Activated naive CD4-positive, alpha-beta T cell treated with anti-CD3 and anti-CD28 coated beads, Interleukin-2, amount 50 U/mL, for 16 hours (primary cell): ENCODE measurements at places on chromosomes 2 and 18.

DNA sequence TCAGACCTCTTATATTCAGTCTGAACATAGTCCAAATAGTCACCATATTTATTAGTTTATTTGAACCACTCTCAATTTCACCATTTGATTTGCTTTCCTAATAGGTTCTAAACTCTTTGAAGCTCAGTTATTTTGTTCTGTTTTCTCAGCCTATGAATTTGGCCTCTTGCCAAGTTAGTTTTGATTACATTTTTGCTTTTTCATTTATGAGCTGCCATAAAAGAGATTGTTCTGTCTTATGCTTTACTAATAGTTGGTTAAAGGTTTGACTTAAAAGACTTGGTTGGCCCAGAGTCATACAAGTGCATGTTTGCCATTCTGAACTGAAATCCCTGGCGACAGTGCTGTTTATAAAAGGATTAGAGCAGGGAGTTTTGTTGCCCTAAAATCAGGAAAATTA, 85.9 kb upstream of the RANBP2 start:
- DNase-seq = no peak

DNA sequence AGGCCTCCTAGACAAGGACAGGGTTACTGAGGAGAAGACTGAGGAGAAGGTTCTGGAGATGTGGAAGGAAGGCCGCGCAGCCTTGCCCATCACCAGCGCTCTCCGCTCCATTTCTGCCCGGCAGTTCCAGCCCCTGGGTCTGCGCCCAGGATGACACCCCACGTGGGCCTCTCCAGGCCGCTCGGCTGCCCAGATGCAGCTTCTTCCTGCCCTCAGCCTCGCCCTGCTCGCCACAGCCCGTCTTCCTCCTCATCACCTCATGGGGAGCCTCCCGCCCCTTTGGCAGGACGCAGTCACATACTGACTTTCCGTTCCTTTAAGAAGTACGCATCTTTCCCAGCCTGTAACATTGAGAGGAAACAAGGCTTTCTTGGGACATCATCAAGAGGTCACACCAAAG, 37.1 kb downstream of the SNTG2 start:
- DNase-seq = no peak

DNA sequence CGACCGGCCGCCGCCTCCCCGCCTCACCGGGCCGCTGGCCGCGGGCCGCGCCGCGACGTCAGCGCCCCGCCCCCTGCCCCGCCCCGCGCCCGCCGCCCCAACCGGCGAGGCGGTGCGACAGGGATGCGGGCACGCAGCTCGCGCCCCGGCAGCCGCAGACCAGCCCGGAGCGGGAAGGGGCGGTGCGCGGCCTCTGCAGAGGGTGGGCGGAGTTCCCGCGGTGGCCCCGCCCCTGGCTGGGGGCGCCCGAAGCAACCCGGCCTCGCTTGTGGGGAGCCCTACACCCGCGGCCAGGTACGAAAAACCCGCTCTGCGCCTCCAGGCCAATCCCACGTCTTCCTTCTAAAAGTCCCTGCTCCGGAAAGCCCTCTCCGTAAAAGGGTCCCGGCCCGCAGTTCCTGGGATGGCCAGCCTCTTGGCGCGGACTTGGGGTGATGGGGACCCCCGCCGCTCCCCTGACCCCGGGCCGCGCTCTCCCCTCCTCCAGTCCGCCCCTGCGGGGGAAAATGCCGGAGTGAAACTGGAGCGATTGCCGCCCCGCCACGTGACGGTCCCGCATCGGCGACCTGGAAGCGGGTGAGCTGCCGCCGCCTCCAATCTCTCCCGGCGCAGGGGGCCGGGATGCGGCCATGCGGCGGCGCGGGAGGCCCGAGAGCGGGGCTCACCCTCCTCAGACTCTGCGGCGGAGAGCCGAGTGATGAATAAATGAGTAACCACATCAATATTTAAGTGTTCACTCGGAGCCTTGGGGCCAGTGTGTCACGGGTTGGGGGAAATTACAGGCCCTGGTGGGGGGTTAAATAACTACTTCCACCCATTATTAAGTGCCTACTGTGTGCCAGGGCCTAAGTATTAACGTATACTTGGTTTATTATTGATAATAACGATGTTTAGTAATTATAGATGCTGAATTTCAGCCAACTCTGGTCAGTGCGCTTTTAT, at the start of gene RAB11FIP5:
RAB11FIP5 (minus strand) TSS at position 36 of the 942 bp plus-strand sequence. CDS start 171 bp downstream, outside the sequence.
- DNase-seq = peak; percentile 81

GRCh38 chr2:178324077-178324476, 126.9 kb downstream of the PRKRA start:
- DNase-seq = no peak

DNA sequence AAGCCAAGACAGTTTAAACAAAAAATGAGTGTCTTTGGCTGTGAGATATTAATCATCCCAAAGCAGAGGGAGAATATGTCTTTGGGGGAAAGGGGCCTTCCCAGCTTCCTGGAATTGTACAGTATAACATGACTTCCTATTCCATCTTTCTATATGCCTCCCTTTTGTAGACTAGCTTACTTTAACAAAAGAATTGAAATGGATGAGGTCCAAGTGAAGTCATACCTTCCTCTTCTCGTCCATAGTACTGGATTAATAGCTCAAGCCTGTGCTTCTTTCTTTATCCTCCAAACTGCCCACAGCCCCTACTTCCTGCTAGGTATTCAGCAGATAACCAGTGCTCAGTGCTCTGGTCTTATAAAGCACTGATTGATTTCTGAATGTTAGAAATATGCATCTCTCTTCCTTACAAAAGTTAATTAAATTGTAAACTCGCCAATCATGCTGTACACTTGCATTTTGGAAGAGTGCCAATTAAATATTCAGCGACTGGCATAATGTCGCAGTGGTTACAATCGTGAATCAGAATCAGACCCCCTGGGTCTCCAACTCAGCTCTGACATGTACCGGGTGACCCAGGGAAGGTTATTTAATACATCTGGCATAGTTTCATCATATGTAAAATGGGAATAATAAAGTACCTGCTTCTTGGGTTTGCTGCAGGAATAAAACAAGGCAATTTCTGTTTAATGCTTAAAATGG, 325.1 kb downstream of the RND3 start:
- no peak for DNase-seq

DNA sequence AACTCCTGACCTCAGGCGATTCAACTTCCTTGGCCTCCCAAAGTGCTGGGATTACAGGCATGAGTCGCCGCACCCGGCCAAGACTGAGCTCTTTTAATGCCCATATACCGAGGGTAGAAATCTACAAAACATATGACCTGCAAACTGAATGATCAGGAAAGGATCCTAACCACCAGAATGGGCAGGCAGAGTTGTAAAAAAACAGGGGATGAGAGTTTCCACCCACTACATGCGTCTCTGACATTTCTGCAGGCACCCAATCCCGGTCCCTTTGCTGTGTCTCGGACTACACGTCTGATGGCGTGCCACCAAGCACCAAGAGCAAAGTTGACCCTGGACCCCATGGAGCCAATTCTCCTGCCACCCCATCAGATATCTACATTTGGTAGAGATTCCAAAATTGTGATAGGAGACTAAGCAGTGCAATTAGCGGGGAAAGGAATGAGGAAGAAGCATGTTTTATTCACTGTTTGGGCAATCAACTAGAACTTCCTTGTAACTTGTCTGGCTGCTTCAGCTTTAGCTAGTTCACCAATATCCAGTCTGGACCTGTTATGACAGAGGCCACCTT, 74.1 kb downstream of the ATP8B1 start:
- DNase-seq = no peak

GRCh38 chr2:120735746-120736170, at the start of gene GLI2:
Gene GLI2 (plus strand): TSS chr2:120735868. CDS start chr2:120797321, 61,453 bp downstream.
- no peak for DNase-seq

DNA sequence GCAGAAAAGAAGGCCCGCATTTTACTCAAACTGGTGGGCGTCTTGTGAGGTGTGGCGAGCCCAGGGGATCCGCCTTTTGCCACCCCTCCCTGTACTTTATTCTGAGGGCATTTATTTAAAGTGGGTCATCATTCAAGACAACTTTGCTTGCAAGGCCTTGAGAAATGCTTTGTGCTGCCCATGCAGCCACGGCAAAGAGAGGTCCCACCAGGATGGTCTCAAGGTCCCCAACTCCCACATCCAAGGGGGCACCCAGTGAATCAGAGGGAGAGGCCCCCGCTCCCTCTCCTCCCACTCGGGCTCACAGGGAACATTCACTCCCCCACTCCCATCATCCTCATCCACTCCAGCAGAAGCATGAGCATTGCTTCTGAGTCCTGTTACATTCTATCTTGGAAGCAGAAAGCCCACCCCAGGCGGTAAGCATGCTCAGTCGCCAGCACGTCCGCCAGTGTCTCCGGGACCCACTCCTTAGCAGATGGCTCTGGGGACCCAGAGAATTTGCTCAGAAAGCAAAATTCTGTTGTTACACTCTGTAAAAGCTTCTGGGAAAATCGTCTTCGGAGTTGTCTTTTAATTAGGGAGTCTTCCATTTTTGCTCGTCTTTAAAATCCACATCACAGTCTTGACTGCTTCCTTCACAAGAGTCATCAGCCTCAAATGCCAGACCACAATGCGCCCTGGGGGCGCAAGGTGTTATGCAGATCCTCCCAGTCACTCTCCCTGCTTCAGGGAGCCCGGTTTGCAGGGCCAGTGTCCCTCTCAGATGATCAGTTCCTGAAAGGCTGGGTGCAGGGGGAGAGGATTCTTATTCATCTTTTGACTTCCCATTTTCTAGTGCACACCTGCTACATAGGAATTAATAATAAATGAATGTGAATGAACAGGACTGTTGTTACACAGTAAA, 99.4 kb upstream of the NCK2 start:
- no peak for DNase-seq
